ENCODE measurements at places on chromosomes 4 and X.

DNA sequence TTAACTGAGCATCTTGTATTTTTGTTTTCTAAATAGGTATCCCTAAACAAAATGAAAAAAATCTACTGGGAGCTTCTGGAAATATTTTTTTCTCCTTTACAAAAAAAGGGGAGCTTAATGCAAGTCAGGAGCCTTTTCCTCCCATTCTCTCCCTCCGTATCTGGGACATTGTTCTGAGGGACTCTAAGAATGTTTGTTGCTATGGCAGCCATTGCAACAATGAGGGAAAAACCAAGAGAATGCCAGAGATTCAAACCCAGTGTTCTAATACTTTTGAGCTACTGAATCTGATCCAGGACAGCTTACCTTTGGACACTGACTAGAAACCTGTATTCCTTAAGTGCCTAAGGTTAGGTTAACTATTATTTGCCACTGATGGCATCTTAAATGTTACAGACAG, 485.7 kb upstream of the HS3ST1 start:
- DNase-seq: no peak

DNA sequence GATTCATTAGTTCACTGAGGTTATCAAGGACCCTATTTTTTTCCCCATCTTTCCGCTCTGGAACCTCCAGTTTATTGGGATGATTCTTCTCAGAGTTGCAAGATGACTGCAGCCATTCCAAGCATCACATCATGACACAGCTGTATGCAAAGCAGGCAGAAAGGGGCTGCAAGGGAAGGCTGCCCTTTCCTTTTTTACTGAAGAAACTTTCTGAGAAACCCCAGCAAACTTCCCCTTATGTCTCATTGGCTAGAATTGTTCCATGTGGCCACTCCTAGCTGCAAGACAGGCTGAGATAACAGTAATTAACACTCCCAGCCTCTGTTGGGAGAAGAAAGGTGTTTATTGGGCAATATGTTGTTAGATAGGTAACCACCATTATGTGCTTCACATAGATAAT, 102.6 kb downstream of the SATL1 start:
- DNase-seq: no peak

DNA sequence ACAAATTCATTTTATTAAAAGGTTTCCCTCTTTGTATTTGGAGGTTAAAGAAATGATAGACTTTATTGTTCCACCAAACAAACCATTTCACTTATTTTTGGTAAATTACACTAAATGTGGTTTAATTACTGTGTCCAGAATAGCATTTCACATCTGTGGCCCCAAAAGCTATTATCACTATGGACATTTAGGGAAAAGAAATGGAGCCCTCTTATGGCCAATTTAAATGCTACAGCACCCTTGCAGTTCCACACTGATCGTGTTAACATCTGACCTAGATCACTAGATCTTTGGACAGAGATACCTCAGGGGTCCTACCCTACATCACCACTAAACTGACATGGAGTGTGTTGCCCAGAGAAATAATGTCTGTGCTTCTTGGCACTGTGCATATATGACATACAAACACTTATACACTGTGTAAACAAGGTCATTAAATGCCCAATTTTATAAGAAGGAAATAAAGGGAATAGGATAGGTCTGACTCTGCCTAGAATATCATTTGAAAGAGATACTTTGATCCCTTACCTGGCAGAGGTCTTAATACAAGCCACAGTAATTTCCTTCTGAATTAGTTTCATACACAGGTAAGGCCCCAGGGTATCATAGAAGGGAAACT, 163.9 kb downstream of the KDR start:
- DNase-seq: no peak

- DNase-seq: no peak
Observed at GRCh38 chr4:112897543-112897942, 151.9 kb upstream of the ANK2 start.

DNA sequence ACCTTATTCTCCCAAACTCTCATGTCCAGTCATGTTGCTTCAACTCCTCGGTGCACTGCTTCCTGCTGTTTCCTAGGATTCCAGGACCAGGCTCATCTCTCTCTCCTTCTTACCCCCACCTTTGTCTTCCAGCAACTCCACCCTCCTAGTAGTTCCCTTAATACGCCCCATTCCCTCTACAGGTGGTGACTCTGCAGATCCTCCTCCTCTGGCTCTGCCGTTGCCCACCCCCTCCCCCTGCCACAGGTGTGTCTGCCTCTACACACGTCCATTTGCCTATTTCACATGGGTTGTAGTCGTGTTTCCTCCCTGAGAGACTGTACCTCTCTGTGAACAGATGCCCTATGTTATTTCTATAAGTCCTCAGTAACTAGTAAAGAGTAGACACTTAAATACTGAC, 32.4 kb downstream of the CDS1 start:
- no peak for DNase-seq

DNA sequence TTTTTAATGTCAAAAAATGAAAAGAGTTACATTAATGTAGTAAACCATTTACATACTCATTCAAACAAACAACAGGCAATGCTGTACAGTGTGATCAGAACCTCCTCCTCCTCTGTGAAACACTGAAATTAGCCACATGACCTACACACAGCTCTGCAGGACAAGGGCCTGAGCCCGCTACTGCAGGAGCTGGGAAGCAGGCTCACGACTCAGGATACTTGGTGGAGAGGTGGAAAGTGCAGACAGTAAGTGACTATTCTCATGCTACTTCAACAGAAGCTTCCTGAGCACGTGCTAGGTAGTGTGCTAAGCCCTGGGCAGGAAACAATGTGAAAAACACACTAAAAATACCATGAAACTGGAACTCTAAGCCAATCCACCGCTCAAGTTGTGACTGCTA, 56.8 kb downstream of the TAPT1 start:
- no peak for DNase-seq

DNA sequence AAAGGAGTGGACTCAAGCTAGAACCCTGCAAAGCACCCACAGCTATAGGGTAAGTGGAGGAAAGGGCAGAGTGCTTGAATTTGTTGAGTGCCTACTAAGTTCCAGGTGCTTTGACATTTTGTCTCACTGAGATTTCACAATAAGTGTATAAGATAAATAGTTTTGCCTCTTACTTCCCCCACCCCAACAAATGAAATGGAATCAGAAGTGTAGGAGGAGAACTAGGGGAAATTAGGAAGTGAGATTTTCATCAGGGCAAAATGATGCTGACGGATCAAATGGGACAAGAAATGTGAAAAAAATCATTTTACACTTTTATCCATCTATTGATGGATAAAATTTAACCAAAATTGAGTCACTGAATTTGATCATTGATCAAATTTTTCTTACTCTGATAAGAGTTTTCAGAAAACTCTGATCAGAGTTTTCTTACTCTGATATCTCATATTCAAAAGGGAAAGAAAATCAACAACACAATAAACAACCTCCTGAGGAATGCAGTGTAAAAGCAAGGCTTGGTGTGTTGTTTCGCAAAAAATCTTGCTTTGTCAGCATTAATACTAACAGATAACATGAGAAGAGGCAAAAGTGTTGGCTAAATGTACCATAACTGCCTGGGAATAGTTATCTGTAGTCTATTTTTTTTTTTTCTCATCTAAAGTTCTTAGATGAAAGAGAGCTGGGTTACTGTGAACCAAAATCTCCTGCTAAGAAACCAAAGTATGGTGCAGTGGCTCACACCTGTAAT, 24.9 kb downstream of the PLAC8 start:
- no peak for DNase-seq

GRCh38 chr4:80033581-80033980, 39.4 kb downstream of the ANTXR2 start:
- DNase-seq: no peak

- DNase-seq: no peak
Observed at GRCh38 chr4:165207016-165207430, 338 bp upstream of the KLHL2 start.

DNA sequence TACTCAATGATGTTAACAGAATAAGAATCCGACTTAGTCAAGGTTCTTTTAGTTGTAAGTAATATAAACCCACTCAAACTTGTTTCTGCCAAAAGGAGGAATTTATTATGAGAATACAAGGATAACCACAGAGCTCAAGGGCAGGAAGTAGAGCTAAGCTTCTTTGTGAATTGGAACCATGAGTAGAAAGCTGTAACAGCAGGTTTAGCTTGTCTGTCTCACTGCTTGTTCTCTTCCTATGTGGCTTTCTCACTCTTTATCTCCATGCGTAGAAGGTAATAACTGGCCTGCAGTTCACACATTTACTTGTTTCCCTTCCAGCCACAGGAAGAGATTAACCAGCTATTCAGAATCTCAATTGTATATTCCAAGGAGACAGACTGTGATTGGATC, 378.3 kb downstream of the PPP1R2C start:
- DNase-seq: no peak

DNA sequence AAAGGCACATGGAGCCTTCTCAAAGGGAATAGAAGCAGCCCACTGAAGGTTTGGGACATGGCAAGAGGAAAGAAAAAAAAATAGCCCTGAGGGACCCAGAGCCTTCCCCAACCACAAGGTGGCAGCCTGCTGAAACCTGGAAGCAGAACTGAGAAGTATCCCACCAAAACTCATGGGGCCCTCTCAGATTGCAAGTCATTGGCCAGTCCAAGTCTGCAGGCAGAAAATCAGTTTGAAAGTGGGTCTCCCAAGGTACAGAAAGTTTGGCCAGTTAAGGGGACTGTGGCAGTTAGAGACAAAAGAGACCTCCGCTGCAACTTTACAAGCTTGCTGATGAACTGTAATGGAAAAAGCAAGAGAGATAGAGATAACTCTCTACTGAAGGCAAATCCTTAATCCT, 155.8 kb downstream of the ANTXR2 start:
- DNase-seq: no peak

GRCh38 chr4:183758758-183759447, 99.8 kb downstream of the TRAPPC11 start:
- no peak for DNase-seq

DNA sequence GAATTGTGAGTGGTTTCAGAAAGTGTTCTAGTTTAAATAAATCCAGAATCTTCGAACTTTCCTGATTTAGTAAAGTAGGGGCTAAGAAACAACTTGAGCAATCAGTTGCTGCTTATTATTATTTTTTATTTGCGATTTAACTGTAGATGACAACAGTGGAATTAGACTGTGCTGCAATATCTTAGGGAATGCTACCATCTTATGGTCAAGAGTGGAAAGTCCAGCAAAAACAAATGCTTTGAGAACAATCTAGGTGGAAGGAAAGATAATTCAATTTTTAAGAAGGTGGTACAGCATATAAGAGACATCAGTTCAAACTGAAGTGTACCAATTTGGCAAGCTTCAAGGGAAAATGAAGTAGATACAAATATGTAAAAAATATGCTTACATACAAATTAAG, 73.3 kb downstream of the CYLC1 start:
- no peak for DNase-seq

GRCh38 chrX:13250826-13251580, 68.8 kb downstream of the ATXN3L start:
- no peak for DNase-seq

GRCh38 chr4:8695237-8696219, 103.0 kb downstream of the CPZ start:
- DNase-seq: no peak

GRCh38 chrX:141180851-141181250, 3.9 kb upstream of the LDOC1 start:
- no peak for DNase-seq

DNA sequence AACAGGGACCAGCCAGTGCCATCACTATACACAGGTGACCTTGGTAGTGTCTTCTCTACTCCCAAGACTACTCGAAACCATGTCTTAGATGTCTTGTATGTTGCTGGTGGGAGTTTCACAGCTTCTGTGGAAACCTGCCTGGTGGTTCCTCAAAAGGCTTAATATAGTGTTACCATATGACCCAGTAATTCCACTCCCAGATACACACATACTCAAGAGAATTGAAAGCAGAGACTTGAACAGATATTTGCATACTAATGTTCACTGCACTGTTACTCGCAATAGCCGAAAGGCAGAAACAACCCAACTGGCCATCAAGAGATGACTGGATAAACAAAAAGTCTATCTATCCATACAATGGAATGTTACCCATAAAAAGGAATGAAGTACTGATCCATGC, 3.1 kb downstream of the TFDP3 start:
- DNase-seq: no peak

DNA sequence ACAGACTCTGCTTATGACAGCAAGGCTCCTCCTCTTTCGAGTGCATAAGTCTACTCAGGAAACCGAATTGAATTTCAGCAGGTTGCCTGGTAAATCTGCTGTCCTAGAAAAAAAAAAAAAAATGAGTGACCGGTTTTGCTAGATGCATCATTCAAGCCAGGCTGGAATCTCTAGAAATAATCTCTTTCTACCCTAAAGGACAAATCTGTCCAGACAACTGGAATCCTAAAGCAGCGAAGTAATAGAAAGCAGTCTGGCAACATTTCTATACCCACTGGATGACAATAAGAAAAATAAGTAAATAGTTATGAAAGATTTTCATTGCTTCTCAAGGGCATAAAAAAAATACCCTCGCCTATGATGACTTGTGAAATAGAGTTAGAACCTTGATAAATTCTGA, 703.5 kb downstream of the RPA4 start:
- DNase-seq: no peak

GRCh38 chr4:52142816-52143215, 91.7 kb downstream of the SPATA18 start:
- DNase-seq: no peak

- DNase-seq: no peak
Observed at GRCh38 chr4:124526331-124526730, 186.2 kb downstream of the ANKRD50 start.

- no peak for DNase-seq
Observed at GRCh38 chrX:11129534-11130105, 18.5 kb downstream of the HCCS start.

DNA sequence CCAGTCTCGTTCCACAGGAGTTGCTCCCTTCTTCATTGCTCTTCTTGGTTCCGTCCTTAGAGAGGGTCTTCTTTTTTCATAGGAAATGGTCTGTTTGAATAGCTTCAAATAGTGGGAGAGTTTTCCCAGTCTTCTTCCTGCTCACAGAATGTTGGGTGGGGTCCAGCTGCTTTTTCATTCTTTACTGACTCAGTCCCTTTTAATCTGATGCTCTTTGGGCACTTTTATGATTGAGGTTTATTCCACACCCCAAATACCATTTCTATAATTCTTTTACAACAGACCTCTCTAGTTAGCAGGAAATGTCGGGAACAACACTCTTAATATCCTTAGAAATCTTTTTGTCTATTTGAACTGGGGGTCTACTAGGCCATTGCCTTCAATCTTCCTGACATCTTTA, 239.5 kb downstream of the PRDM5 start:
- no peak for DNase-seq

- DNase-seq: no peak
Observed at GRCh38 chr4:151658959-151659600, 101.7 kb downstream of the GATB start.

GRCh38 chr4:41366911-41367517, 110.3 kb downstream of the UCHL1 start:
- DNase-seq: no peak

DNA sequence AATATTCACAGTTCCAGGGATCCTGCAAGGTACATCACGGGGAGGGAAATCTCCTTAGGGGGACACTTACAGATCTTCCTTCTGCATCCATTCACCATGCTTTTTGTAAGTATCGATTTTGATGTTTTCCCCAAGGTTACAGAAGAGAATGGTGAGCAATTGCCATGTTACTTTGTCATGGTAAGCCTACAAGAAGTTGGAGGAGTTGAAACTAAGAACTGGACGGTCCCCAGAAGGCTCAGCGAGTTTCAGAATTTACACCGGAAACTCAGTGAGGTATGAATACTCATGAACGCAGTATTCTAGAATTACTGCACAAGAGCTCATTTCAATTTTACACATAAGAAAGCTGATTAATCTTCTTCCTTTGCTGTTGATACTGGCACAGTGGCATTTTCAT, 53.9 kb downstream of the LRP2BP start:
- DNase-seq: no peak

GRCh38 chrX:10146346-10146745, 10.4 kb upstream of the CLCN4 start:
- DNase-seq: no peak

Measured in activated CD8-positive, alpha-beta memory T cell treated with anti-CD3 and anti-CD28 coated beads for 4 hours (primary cell).